ENCODE measurements at places on chromosomes 6 and 20.
A peak's percentile ranks its signal among the peaks of the same experiment; 100 is the strongest.

DNA sequence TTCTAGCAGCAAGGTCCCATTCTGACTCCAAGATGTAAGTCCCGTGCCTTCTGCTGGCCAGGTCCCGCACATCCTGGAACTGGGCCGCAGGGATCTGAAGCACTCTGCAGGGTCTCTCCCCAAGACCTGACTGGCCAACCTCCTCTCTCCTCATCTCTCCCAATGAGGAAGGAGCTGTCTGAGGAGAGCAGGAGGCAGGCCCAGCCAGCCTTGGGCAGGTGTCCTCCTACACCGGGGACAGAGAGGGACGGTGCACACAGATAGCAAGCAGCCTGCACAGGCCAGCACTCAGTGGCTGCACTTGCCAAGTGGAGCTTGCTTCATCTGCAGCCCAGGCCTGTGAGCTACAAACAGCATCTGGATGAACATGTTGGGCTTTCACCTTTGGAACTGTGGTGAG is 76.8 kb upstream of the CD93 start:
- H3K4me1 ChIP-seq = peaks cover 24% of the 10 kb centered on the region
- no peak overlapping the region for H3K27ac ChIP-seq
- no peaks in the 10 kb centered on the region for H3K36me3 ChIP-seq

DNA sequence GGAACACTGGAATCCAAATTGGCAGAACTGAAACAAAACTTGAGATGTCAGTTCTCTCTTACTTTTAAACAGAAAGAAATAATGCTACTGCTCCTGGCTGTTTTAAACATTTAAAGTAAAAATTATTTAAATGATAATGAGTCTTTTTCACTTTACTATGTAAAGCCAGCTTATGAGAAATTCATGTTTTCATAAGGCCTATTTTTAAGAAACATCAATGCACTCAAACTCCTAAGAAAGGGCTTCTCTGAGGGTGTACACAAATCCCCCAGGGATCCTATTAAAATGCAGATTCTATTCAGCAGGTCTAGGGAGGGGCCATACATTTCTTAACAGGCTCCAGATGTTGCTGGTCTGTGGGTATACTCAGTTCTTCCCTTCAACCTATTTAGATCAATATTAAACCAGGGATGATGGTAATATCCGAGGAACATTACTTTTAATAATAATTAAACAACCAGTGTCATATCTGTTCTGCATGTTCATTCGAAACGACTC is 2.3 kb downstream of the FERMT1 start:
- peak overlapping the region; percentile 63 for H3K4me3 ChIP-seq
- no peaks in the 10 kb centered on the region for H3K4me1 ChIP-seq
- peaks cover 3% of the 10 kb centered on the region for H3K27me3 ChIP-seq
- DNase-seq = no peak
- no peak overlapping the region for H3K27ac ChIP-seq

- H3K27me3 ChIP-seq = no peaks in the 10 kb centered on the region
- H3K4me1 ChIP-seq = no peaks in the 10 kb centered on the region
- DNase-seq = no peak
- no peak overlapping the region for H3K27ac ChIP-seq
These were observed 33.3 kb upstream of the GRM4 start for GRCh38 chr6:34179106-34179720.

DNA sequence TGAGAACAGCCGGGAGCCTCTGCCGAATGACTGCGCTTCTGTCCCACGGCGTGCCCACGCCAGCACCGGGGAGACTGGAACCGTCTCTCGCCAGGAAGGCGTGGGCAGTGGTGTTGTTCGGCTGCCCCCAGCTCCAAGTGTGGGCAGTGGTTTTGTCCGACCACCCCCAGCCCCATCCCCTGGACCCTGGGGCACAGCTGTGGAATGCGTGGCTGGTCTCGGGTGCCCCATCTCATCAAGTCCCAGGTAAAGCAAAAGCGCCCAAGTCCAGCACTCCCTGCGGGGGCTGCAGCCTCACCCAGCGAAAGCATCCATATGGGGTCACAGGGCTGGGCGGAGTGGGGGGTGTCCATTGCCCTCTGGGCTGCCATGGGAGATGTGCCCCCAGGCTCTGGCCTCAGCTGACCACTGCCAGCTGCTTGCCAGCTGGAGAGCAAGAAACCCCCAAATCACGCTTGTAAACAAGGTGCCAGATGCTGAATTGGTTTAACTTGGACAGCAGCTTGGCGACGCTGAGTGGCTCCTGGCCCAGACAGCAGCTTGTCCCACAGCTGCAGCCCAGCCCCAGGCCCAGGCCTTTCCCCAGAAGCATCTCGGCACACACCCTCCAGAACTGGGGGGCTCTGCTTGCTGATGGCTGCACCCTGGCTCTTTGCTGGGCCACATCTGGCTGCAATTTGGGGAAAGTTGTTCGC is 4.5 kb downstream of the CABLES2 start:
- H3K36me3 ChIP-seq = no peaks in the 10 kb centered on the region
- no peak for DNase-seq
- peaks cover 14% of the 10 kb centered on the region for H3K4me1 ChIP-seq
- H3K27ac ChIP-seq = no peak overlapping the region

DNA sequence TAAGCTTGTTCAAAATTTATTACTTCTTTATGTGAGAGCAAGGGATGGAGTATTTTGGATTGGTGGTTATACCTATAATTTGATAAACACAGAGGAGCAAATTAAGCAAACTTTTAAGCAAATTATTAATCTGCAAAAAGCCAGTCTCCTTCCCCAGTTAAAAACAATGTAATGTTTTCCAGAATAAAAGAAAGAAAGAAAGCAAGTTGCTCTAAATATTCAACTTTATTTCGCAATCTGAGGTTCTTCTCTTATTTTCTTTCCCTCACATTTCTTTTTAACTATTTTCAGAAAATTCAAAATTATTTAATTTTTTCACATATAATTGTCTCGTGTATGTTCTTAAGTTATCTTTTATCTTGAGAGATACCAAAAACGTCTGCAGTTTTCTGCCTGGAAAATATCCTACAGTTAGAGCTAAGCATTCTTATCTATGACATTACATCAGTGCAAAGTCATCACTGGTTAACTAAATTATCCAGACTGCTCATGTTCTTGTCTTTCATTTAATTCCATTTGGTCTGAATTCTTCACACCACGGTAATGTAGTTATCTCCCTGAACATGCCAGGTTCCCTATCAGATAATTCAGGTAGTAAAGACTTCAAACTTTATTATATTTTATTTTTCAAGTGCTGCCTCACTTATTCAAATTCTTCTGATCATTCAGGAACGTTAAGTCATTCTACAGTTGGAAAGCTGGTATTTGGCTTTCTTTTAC is 3.3 kb upstream of the CNKSR3 start:
- H3K4me3 ChIP-seq = no peak overlapping the region
- no peaks in the 10 kb centered on the region for H3K36me3 ChIP-seq
- H3K4me1 ChIP-seq = no peaks in the 10 kb centered on the region
- no peak overlapping the region for H3K27ac ChIP-seq
- H3K27me3 ChIP-seq = no peaks in the 10 kb centered on the region
- no peak for DNase-seq

DNA sequence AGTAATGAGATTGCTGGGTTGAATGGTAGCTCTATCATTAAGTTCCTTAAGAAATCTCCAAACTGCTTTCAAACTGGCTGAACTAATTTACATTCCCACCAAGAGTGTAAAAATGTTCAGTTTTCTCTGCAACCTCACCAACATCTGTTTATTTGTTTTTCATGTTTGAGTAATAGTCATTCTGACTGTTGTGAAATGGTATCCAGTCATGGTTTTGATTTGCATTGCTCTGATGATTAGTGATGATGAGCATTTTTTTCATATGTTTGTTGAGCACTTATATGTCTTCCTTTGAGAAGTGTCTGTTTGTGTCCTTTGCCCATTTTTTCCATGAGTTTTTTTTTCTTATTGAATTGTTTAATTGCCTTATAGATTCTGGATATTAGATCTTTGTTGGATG is 24.9 kb downstream of the DEFB125 start:
- H3K4me1 ChIP-seq = no peaks in the 10 kb centered on the region
- H3K36me3 ChIP-seq = no peaks in the 10 kb centered on the region
- H3K27me3 ChIP-seq = no peaks in the 10 kb centered on the region
- DNase-seq = no peak

DNA sequence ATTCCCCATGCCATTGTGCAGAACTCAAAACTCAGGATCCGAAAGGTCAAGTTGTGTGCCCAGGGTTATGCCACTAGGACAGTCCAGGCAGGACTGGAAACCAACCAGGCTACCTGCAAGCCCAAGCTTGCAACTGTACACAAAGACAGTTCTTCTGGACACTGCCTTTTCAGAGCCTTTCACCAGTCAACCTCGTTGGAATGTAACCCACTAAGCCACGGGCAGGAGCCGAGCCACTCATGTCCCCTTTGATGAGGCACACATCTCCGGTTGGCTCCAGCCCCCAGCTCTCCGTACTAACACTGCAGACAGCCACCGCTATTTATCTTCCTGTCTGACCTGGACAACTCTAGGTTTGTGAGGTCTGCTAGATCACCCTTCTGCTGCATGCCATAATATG is 62.5 kb downstream of the BMP7 start:
- no peak for DNase-seq
- H3K27me3 ChIP-seq = no peaks in the 10 kb centered on the region
- H3K4me3 ChIP-seq = no peak overlapping the region

DNA sequence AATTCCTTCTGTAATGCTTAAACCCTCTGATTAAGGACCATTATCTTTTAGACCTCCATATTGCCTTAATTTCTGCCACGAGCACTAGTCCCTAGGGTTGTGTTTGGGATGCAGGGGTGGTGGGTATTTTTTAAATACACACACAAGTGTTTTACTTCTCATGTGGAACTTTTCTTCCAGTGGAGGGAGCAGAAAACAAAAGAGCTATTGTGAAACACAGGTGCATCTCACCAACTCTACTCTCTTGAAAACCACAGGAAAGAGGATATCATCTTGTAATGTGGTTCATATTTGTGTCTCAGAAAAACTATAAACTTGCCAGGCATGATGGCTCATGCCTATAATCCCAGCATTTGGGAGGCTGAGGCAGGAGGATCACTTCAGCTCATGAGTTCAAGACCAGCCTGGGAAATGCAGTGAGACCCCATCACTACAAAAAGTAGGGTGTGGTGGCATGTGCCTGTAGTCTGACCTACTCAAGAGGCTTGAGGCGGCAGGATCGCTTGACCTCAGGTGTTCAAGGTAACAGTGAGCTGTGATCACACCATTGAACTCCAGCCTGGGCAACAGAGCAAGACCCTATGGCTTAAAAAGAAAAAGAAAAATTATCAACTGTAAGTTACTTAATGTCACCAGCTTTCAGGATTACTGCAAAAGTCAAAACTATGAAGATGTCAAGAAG is 37.3 kb downstream of the MRS2 start:
- no peak for DNase-seq
- no peaks in the 10 kb centered on the region for H3K27me3 ChIP-seq
- no peaks in the 10 kb centered on the region for H3K4me1 ChIP-seq
- H3K27ac ChIP-seq = no peak overlapping the region
- H3K4me3 ChIP-seq = no peak overlapping the region

- no peak overlapping the region for H3K27ac ChIP-seq
- H3K27me3 ChIP-seq = no peaks in the 10 kb centered on the region
- DNase-seq = no peak
- H3K4me3 ChIP-seq = no peak overlapping the region
These were observed 18.2 kb downstream of the FERMT1 start for GRCh38 chr20:6104493-6105188.

GRCh38 chr20:21046413-21047070 is 59.6 kb downstream of the LINC00237 start:
- no peaks in the 10 kb centered on the region for H3K4me1 ChIP-seq
- no peak overlapping the region for H3K4me3 ChIP-seq
- no peak for DNase-seq
- no peaks in the 10 kb centered on the region for H3K27me3 ChIP-seq
- no peak overlapping the region for H3K27ac ChIP-seq

DNA sequence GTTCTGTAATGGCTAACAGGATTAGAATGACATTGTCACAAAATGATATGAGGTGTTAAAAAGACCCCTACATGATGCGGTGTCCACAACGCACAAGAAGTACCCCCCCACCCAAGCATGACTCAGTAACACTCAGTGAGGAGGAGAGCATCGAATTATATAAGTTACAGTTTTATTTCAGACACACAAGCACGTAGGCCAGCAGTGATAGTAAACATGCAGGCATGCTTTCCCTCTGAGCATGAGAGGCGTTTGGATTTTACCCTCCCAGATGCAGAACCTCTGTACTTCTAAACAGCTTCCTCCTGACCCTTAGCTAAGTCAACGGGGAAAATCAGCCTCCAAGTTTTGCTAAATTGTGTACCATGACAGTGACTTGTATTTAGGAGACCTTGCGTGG is 23.9 kb downstream of the GNAS start:
- no peak overlapping the region for H3K4me3 ChIP-seq
- no peaks in the 10 kb centered on the region for H3K4me1 ChIP-seq
- no peak overlapping the region for H3K27ac ChIP-seq
- no peaks in the 10 kb centered on the region for H3K36me3 ChIP-seq

GRCh38 chr20:46520976-46521579 is 7.7 kb upstream of the ZNF334 start:
- H3K36me3 ChIP-seq = no peaks in the 10 kb centered on the region
- DNase-seq = peak; percentile 38
- no peaks in the 10 kb centered on the region for H3K4me1 ChIP-seq
- H3K27ac ChIP-seq = no peak overlapping the region
- H3K27me3 ChIP-seq = no peaks in the 10 kb centered on the region

- no peak overlapping the region for H3K4me3 ChIP-seq
- no peaks in the 10 kb centered on the region for H3K4me1 ChIP-seq
- H3K36me3 ChIP-seq = no peaks in the 10 kb centered on the region
- H3K27ac ChIP-seq = no peak overlapping the region
These were observed 94.7 kb upstream of the AHI1 start for GRCh38 chr6:135592276-135592675.

DNA sequence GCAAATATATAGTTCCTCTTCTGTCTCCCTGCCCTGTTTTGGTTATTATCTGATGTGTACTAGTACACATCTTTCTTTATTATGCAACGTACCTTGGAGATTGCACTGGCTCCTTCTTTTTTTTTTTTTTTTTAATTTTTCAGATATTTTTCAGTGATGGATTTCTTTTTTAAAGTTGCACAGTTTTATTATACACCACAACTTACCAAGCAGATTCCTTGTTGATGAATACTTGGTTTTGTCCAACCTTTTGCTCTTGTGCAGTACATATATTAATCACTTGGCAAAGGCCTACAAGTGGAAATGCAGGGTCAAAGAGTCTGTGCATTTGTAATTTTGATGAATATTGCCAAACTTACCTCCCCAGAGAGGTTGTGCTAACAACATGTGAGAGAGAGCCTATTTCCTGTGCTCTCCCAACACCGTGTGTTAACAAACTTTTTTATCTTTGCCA is 50.1 kb upstream of the RNF24 start:
- peak overlapping the region; percentile 56 for H3K27ac ChIP-seq
- no peaks in the 10 kb centered on the region for H3K36me3 ChIP-seq
- H3K4me3 ChIP-seq = no peak overlapping the region
- H3K27me3 ChIP-seq = no peaks in the 10 kb centered on the region
- H3K4me1 ChIP-seq = peaks cover 8% of the 10 kb centered on the region
- DNase-seq = no peak

GRCh38 chr6:11323666-11324452 is 91.4 kb upstream of the NEDD9 start:
- H3K27ac ChIP-seq = no peak overlapping the region
- no peak overlapping the region for H3K4me3 ChIP-seq
- H3K4me1 ChIP-seq = no peaks in the 10 kb centered on the region
- no peak for DNase-seq
- H3K36me3 ChIP-seq = no peaks in the 10 kb centered on the region
